ENCODE measurements at places on chromosomes 2 and 18.

DNA sequence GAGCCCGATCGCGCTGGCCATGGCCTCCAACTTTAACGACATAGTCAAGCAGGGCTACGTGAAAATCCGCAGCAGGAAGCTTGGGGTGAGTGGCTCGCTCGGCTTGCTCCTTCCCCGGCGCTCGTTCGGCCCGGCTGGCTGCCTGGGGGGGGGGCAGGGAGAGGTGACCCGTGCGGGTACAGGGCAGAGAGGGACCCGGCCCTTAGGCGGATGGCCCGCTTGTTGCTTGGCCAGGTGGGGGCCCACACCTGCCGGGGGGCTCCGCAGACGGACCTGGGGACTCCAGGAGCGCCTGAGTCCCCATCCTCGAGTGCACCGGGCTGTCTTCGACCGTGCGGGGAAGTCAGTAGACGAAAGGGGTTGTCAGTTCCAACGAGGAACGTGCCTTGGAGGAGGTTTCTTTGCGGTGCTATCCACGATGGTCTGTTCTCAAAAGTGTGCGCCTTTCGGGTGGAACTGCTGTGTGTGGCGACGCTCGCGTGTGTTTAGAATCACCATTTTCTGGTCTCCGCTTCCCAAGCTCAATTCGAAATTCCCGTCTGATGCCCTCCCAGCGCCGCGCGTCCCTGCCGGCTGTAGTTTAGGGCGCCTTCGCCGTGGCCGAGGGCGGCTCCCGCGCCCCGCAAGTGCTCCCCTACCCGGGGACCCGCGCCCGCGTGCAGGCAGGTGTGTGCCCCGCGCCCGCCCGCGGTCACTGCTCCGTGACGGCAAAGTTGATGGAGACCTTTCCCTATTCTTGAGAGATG lies 711 bp downstream of the DOK6 start:
- no peak for DNase-seq

DNA sequence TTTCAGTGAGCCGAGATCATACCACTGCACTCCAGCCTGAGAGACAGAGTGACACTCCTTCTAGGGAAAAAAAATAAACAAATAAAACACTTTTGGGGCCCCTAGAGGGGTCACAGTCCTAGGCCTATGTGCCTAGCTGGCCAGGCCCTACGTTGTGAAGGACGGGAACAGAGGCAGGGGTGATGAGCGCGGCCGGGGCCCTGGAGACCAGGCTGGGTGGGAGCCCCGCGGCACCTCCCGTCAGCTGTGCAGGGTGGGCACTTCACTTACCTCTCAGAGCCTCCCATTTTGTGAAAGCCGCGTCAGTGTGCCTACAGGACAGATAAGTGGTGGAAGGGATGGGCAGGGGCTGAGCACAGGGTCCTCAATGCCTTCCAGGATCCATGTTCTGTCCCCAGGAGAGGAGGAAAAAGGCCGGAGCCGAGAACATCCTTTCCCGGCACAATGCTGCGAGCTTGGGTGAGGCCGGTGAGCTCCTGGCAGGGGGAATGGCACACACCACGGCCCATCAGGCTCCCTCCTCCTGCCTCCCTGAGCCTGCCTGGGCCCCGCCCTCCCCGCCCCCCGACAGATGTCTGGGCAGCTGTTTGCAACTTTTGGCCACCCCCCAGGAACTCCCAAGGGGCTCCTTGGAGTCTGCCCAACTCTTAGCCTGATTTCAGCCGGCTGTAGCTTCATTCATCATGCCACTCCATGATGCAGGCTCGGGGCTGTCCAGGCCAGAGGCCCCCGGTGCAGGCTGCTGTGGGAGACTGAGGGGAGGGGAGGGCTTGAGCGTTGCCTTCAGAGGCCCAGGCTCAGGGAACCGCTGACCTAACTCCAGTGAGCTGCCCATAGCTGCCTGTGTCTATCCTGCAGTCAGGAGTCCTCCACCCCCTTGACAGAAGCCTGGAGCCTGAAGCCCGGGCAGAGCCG lies 196.5 kb downstream of the TFCP2L1 start:
- peak; percentile 73 for DNase-seq

DNA sequence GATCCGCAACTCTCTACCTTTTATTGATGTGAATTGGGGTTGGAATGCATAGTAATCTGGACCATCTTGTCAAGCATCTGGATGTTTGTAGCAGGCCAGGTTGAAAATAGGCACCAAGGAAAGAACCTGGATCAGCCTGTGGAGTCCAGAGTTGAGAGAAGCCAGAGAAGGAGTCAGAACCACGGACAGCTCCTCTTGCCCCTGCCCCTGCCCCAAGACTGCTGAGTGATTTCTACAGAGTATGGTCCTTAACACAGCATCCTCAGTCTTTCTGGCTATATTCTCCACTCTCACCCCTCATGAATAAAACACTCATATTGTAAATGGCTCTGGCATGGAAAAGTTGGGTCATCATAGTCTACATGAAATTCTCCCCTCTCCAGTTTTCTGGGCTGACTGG lies 154.6 kb downstream of the LOXHD1 start:
- no peak for DNase-seq

DNA sequence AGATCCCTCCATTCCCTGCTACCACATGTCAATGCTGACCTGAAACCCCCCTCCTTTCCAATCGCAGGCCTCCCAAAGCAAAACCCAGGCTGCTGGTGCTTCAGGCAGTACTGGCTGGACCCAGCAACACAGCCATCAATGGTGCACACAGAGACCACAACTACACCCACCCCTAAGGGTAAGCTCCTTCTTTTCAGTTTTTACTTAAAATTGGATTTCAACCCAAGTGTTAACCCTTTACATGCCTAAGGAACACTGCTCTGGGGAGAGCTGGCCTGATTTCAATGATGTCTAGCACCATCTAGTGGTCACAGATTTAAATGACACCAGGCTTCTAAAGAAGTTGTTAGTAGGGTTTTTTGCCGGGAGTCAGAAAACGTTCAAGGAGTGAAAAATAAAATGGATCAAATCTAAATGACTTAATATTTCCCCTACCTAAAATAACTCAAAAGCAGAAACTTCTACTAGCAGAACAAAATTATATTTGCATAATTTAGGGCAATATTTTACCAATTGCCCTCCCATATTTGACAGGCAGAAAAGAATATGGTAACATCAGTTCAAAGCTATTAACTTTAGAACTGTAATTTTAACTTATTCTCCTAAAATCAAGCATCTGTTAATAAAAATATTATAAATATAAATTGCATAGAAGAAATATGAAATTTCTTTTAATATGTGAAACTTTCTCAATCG lies 24.6 kb downstream of the FECH start:
- peak; percentile 24 for DNase-seq

DNA sequence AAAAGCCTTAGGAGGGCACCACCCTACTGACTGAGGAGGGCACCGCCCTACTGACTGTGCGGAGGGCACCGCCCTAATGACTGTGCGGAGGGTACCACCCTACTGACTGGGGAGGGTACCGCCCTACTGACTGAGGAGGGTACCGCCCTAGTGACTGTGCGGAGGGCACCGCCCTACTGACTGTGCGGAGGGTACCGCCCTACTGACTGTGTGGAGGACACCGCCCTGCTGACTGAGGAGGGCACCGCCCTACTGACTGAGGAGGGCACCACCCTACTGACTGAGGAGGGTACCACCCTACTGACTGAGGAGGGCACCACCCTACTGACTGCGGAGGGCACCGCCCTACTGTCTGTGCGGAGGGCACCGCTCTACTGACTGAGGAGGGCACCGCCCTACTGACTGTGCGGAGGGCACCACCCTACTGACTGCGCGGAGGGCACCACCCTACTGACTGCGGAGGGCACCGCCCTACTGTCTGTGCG lies 150.2 kb upstream of the NFATC1 start:
- no peak for DNase-seq

DNA sequence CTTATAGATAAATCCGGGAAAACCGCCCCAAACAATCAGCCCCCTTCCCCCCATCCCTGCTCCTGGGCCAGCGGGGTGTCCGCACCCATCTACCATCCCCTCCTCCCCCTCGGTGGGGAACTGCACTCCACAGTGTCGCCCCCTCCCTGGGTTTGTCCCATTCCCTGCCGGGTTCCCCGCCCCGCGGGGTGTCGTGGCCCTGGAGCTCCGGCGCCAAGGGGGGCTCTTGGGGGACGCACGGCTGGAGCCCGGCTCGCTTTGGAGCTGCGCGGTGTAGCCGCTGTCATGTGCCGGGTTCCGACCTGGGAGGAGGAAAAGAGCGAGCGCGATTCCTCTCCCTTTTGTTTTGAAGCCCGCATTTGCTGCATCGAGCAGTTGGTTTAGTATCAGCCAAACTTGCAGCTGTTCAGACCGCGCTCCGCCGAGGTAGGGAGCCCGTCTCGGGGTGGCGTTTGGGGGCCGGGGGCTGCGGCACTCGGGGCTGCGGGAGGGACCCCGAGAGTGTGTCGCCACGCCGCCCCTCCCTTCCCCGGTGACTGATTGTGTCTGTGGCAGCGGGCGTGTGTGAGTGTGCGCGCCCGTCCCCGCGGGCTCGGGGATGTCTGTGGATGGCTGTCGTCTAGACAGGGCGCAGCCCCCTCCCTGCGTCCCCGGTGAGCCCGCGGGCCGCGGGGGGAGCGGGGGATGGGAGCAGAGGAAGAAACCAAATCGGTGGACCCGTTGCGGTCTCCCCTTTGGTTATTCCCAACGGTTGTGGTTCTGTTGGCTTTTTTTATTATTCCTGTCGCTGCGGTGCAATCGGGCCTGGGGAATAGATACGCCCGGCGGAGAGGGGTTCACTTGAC lies 797 bp downstream of the CTIF start:
- no peak for DNase-seq

DNA sequence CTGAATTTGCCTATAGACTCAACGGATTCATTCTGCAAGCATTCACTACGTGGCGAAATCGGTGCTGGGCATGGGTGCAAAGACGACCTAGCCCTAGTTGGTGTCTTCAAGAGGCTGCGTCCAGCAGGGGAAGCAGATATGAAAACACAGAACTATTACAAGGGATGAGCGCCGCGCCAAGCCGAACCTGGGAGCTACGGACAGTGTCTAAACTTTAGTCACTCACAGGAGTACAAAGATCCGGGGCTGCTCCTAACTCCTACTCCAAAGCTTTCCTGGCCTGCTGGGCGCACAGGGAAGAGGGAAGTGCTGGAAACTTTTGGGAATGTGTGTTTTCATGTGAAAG lies 732 bp upstream of the ANXA4 start:
- peak; percentile 68 for DNase-seq

- no peak for DNase-seq
Measured at GRCh38 chr2:142033393-142033792, 97.4 kb downstream of the LRP1B start.

DNA sequence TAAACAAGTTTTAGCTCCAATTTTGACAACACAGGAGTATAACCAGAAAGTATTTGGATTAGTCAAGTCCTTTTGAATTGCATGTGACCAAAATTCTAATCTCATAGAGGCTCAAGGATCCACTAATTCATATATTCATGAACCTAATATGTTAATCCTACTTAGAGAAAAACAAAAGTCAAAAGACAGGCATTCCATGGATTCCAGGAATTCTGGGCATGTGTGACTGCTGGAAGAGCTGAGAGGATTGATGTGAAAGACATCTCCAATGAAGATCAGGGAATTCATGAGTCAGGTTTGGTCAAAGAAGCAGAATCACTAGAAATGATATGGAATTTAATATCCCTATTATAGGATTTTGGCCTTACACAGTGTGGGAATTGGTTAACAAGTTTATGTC lies 1494.6 kb upstream of the DDX18 start:
- no peak for DNase-seq

- DNase-seq: no peak
Measured at GRCh38 chr18:56235481-56236013, 402.8 kb downstream of the TXNL1 start.

- DNase-seq: no peak
Measured at GRCh38 chr2:237625777-237626176, 1.6 kb upstream of the LRRFIP1 start.

DNA sequence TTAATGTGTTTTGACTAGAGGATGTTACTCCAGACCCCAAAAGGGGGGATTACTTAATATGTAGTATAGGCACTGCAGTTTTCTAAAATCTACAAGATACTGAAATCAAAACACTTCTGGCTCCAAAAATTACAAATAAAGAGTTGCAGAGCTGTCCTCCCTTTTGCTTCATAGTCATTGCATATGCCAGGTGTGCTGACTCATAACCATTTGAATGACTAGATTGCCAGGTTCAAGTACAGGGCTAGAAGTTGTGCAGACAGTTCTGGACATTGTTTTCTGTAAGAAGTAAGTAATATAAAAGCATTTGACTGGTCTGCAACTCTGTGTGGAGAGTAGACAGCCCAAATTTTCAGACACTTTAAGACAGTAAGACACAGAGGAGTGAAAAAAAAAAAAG lies 6.7 kb downstream of the CWC22 start:
- no peak for DNase-seq

GRCh38 chr18:75377926-75378325 lies 49.6 kb downstream of the SMIM21 start:
- DNase-seq: peak; percentile 10

GRCh38 chr2:6966446-6966940 lies 49.3 kb downstream of the RNF144A start:
- no peak for DNase-seq

DNA sequence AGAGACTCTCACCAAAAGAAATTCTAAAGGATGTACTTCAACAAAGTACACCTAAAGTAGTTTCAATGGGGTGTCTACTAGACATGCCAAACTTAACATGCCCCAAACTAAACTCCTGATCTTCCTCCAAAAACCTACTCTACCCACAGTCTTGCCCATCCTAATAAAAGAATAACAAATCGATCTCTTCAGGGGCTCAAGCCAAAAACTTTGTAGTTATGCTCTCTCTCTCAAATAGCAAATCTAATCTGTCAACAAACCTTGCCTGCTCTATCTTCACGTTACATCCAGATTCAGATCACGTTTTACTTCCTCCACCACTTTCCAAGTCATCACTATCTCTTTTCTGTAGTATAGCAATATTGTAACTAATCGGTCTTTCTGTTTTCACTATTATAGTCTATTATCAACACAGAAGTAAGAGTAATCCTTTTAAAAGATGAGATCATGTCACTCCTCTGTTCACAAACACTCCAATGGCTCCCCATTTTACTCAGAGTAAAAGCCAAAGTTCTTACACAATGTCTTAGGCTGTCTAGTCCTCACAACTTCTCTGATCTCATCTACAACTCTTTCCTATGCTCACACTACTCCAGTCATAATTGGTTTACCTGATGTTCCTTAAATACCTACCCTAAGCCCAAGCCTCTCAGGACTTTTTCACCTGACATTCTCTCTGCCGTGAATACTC lies 79.9 kb downstream of the THADA start:
- no peak for DNase-seq

DNA sequence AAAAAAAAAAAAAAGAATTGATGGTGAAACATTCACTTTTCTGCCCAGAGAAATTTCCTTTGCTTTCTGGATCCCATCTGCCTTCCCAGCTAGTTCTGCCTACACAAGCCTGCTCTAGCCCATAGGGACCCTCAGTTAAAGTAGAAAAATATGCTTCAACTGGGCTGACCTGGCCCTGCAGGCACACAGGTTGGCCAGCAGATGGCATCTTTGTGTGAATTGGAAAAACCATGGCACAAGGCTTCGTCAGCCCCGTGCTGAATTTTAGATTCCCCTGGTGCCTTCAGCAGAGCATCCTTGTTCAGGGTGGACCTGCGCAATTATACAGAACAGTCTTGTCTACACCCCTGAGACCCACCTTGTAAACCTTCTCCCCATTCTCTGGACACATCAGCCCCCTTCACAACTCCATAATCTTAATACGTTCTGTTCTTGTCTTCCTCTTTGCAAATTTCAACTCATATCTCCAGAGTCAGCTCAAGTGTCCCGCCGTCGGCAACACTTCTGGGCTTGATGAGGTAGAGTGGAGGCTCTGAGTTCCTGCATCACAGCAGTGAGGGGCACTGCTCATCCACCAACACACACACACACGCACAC lies 114.5 kb downstream of the INSIG2 start:
- peak; percentile 29 for DNase-seq

GRCh38 chr2:59684116-59684770 lies 869.2 kb downstream of the BCL11A start:
- DNase-seq: no peak

GRCh38 chr2:62568074-62568473 lies 62.1 kb upstream of the TMEM17 start:
- no peak for DNase-seq

All from fibroblast of the conjunctiva (primary cell).